ENCODE measurements at places on chromosomes 2 and 18. TPM values are rescaled to one million over a fixed set of nuclear protein-coding genes. Genes with fewer than 3 reads are reported as not detected.

CPO gene
- total RNA-seq = not detected

SLC8A1 gene
- 11.9 TPM for total RNA-seq

PTPRN gene
- total RNA-seq = 9.8 TPM

CNDP1 gene
- 0.15 TPM for total RNA-seq

PTH2R gene
- total RNA-seq = under 0.01 TPM

TGOLN2 gene
- 50.2 TPM for total RNA-seq

BOK gene
- total RNA-seq = 36.5 TPM

CDK15 gene
- 18.3 TPM for total RNA-seq

REG3A gene
- total RNA-seq = not detected

C2orf15 gene
- total RNA-seq = not detected

KIAA2012 gene
- total RNA-seq = not detected

CHRND gene
- not detected for total RNA-seq

ANKRD62 gene
- not detected for total RNA-seq

CCDC68 gene
- 3.7 TPM for total RNA-seq

CNTNAP5 gene
- not detected for total RNA-seq

CD8B2 gene
- total RNA-seq = not detected

DNAJB2 gene
- total RNA-seq = 19.8 TPM

IL36A gene
- not detected for total RNA-seq

LOXL3 gene
- 10.1 TPM for total RNA-seq

PLGLB1 gene
- not detected for total RNA-seq

OLA1 gene
- total RNA-seq = 93.4 TPM

C2orf78 gene
- total RNA-seq = not detected

HRH4 gene
- not detected for total RNA-seq

CCDC85A gene
- total RNA-seq = 0.15 TPM

COL4A3 gene
- total RNA-seq = not detected

TMEM169 gene
- 0.45 TPM for total RNA-seq

TRPM8 gene
- not detected for total RNA-seq

LOXHD1 gene
- not detected for total RNA-seq

TWIST2 gene
- 134 TPM for total RNA-seq

DSG4 gene
- total RNA-seq = not detected

MAL gene
- total RNA-seq = not detected

CFC1 gene
- not detected for total RNA-seq

PRSS56 gene
- not detected for total RNA-seq

RESP18 gene
- not detected for total RNA-seq

TMEM247 gene
- not detected for total RNA-seq

GPR45 gene
- total RNA-seq = not detected

ZCCHC2 gene
- 2.5 TPM for total RNA-seq

UGT1A3 gene
- not detected for total RNA-seq

ALPI gene
- total RNA-seq = not detected

VSNL1 gene
- 1.0 TPM for total RNA-seq

DNAJC10 gene
- 54.0 TPM for total RNA-seq

BUB1 gene
- total RNA-seq = 59.0 TPM

DPP4 gene
- total RNA-seq = 5.9 TPM

DCDC2C gene
- not detected for total RNA-seq

COL4A4 gene
- total RNA-seq = 0.15 TPM

IL1RL1 gene
- total RNA-seq = 0.17 TPM

PRADC1 gene
- total RNA-seq = 34.5 TPM

POTEJ gene
- total RNA-seq = not detected

QPCT gene
- 1.5 TPM for total RNA-seq

APOB gene
- total RNA-seq = not detected

CIDEA gene
- 0.84 TPM for total RNA-seq

ASPRV1 gene
- 0.34 TPM for total RNA-seq

HOXD10 gene
- not detected for total RNA-seq

SKOR2 gene
- total RNA-seq = not detected

OXER1 gene
- total RNA-seq = under 0.01 TPM

ARHGAP28 gene
- 7.4 TPM for total RNA-seq
